ENCODE measurements at places on chromosomes 3 and 15.

DNA sequence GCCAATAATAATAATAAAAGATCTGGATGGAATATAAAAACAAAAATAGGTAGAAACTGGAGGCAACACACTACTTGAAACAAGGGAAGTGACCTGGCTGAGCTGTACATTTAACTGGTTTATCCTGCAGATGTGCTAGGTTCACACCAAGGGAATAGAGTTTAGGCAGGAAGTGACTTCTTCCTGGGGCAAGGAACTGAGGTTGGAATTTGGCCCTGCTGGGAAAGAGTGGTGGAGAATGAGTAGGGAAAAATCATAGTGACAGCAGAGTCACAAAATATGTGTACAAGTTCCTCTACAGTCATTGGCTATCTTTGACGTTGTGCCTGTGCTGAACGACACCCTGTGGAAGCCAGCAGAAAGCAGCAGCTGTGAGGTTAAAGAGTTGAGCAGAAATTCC, 44.1 kb downstream of the ARHGAP11B start:
- DNase-seq, result no peak

- DNase-seq, result no peak
Measured at GRCh38 chr15:43186003-43186353, 775 bp downstream of the CCNDBP1 start.

- no peak for DNase-seq
Measured at GRCh38 chr3:39028546-39028945, 23.2 kb downstream of the SCN11A start.

- DNase-seq, result no peak
Measured at GRCh38 chr3:54358316-54358715, 236.0 kb downstream of the CACNA2D3 start.

GRCh38 chr15:31160297-31160696, 58.8 kb upstream of the TRPM1 start:
- no peak for DNase-seq

GRCh38 chr3:61422945-61423673, 138.3 kb upstream of the PTPRG start:
- no peak for DNase-seq

Measured in amygdala (tissue), 56 donors.